Mucosa of gallbladder (tissue), 1 donor: ENCODE measurements at places on chromosomes 6 and 20. TPM values are rescaled to one million over a fixed set of nuclear protein-coding genes. Genes with fewer than 3 reads are reported as not detected.

MEP1A gene
- total RNA-seq, result not detected

DNA sequence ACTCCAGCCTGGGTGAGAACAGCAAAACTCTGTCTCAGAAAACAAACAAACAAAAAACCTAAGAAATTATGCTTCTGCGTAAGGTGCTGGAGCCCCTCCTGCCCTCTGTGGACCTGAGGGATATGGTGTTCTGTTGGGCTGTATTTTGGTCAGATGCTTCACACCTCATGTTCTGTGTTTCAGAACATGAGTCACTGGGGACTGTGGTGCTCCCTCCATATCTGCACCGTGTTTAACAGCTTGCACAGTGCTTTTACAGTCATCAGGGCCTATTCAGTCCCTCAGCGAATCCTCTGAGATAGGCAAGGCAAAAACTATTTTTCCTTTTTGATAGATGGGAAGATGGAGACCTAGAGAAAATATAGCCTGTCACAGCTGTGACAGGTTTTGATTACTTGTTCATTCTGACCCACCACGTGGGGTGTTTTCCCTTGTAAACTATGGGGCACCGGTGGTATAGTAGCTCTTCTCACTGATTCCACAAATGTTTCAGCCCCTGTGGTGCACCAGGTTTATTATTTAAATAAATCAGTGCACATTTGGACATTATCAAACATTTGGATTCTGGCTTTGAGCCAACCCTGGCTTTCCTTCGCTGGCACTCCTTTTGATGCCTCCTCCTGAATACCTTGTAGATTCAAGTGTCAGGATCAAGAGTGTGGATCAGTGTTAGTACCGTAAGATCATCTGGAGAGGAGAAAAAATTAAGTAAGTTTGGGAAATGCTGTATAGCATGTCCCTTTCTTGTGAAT, 9.6 kb downstream of the TTPAL start:
- no peak for DNase-seq

GRCh38 chr6:53526000-53526399, 18.9 kb downstream of the GCLC start:
- no peak for DNase-seq

DNA sequence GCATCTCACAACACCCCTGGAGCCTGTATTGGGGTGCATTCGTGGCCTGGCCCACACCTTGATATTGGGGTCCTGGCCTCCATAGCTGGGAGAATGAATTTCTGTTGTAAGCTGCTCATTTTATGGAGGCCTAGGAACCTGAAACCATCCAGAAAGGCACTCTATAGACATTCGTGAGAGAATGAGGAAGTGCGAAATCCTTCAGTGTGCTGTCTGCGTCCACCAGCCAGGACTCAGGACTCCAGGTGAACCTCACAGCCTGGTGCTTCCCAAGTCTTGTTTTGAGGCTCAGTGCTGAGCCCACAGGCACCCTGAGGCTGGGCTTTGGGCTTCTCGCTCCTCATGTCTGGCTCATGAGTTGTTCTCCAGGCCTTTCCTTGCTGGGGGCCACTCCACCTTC, 11.9 kb upstream of the RBBP8NL start:
- no peak for DNase-seq

- no peak for DNase-seq
Measured at GRCh38 chr6:10230531-10230930, 184.3 kb downstream of the TFAP2A start.

- no peak for DNase-seq
Measured at GRCh38 chr6:37143585-37143984, 26.4 kb upstream of the PIM1 start.

DNA sequence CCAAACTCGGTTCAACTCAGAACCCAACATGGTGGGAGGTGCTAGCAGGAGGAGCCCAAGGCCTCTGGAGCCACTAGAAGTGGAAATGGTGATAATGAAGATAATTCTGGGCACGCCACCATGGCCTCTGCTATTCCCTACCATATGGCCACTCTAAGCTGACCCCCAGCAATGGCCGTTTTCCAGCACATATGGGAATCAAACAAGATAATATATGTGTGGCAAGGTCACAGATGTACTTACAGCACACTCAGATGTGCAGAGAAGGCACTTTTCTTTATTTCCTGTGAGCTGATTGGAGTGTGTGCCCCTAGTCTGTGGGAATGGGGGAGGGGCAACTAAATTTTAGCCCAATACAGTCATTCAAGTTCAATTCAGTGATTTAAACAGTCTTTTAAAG, 153.4 kb upstream of the LRFN2 start:
- DNase-seq, result no peak
